PC-3 (cell line): ENCODE measurements at places on chromosomes 11 and 22. TPM values are rescaled to one million over a fixed set of nuclear protein-coding genes. Genes with fewer than 3 reads are reported as not detected.

DNA sequence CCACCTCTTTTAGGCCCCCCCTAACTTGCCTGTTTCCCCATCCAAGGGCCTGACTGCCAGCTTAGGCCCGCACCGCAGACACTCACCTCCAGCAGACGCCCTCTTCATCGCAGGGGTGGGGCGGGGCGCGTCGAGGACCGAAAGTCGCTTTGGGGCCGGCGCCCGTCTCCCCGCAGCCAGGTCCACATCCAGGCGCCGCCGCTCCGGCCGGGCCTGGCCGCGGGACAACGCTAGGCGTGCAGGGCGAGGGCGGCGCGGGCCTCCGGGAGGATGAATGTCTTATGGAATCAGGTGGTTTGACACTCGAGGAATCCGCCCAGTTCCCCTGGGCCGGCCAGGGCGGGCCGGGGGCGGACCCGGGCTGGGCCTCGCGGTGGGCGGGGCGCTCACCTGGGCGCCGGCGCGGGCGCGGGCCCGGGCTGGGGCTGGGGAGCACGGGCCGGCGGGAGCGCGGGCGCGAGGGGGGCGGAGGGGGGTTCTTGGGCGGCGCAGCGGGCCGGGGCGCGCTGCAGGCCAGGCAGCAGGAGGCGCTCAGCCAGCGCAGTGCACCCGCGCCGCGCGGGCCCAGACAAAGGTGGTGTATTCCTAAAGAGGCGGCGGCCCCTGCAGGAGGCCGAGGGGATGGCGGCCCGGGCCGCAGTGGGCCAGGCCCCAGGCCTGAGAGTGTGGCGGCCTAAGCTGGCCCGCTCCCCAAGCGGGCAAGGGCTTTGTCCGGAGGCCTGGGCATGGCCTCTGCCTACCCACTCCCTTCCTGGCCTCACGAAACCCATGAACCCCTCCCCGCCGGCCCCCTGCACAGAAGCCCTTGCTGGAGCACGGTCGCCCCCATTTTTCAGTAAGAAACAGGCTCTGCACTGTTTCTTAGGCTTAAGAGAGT is 177.6 kb downstream of the IGLL1 start:
- DNase-seq: peak; percentile 74
- no peak overlapping the region for H3K27ac ChIP-seq
- H3K4me3 ChIP-seq: peak overlapping the region; percentile 64
- H3K36me3 ChIP-seq: no peaks in the 10 kb centered on the region
- H3K27me3 ChIP-seq: no peaks in the 10 kb centered on the region

KCNA4 gene
- total RNA-seq: not detected in 2 replicates

OR6T1 gene
- not detected in 2 replicates for total RNA-seq

DNA sequence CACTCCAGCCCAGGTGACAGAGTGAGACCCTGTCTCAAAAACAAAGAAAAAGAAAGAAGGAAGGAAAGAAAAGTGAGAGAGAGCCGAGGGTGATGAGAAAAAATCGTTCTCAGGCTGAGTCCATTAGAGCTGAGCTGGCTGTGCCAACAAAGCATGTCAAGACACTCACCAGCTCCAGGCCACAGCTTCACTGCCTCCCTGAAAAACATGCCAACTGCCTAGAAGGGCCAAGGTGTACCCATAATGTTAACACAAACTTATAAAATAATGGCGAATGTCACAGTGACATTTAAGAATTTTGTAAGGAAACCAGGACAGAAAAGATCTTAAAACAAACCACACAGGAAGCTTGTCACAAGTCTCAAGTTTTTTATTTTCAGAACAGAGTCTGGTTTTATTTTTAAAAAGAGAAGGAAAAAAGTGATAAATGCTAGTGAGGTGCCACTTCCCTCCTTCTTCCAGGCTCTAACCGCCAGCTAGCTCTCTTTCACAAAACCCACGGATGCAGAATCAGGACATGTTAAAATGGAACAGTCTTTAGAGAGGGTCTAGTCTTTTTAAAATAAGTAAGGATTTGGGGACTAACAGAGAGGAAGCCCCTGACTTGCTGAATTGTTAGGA is 5.1 kb downstream of the TMEM121B start:
- no peaks in the 10 kb centered on the region for H3K27me3 ChIP-seq
- no peaks in the 10 kb centered on the region for H3K36me3 ChIP-seq
- H3K4me3 ChIP-seq: no peak overlapping the region
- peaks cover 11% of the 10 kb centered on the region for H3K4me1 ChIP-seq
- H3K27ac ChIP-seq: no peak overlapping the region
- DNase-seq: no peak

OR10A2 gene
- total RNA-seq: not detected in 2 replicates

- no peaks in the 10 kb centered on the region for H3K36me3 ChIP-seq
- no peak for DNase-seq
- H3K27me3 ChIP-seq: no peaks in the 10 kb centered on the region
- no peak overlapping the region for H3K27ac ChIP-seq
- no peak overlapping the region for H3K4me3 ChIP-seq
Observed at GRCh38 chr22:17132112-17132511, 11.0 kb upstream of the TMEM121B start.

DNA sequence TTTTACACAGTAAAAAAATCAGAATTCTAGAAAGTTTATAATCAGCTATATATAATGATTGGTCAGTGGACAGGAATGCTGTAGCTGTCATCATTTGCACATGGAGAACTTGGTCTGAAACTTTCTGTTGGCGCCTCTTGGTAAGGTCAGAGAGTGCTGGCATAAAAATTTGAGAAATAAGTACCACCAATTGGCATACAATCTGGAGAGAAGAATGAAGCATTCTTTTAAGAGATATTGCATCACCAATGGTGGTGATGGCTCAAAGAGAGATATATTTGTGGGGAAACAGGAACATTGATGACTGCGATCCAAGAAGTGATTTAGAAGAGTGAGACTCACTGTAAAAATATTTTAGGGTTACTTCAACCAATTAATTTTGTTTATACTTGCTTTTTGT is 19.8 kb upstream of the OOSP1 start:
- H3K36me3 ChIP-seq: no peaks in the 10 kb centered on the region
- H3K4me3 ChIP-seq: no peak overlapping the region
- H3K27ac ChIP-seq: peak overlapping the region; percentile 11
- H3K4me1 ChIP-seq: peaks cover 9% of the 10 kb centered on the region
- peak; percentile 31 for DNase-seq

GRCh38 chr11:111527279-111527678 is 12.7 kb downstream of the HOATZ start:
- no peak overlapping the region for H3K4me3 ChIP-seq
- H3K27me3 ChIP-seq: no peaks in the 10 kb centered on the region
- no peak for DNase-seq
- no peaks in the 10 kb centered on the region for H3K36me3 ChIP-seq

DNA sequence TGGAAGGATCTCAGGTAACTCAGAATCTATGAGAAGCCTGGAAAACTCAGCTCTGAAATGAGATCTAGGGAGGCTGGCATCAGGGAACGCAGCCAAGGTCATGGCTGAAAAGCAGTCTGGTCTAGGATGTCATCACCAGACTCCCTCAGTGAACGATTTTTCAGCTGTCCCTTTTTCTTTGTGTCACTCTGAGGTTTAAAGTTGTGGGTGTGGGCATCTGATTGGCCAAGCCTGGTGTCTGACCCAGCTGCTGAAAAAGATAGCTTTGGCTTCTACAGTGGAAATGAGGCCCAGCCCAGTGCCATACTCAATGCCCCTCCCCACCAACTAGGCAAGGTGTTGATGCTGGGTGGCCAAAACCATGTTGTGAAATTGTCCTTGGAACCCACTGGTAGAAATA is 14.5 kb downstream of the RPS3 start:
- H3K36me3 ChIP-seq: peaks cover 22% of the 10 kb centered on the region
- H3K4me1 ChIP-seq: peaks cover 15% of the 10 kb centered on the region
- no peak overlapping the region for H3K27ac ChIP-seq
- H3K4me3 ChIP-seq: no peak overlapping the region
- H3K27me3 ChIP-seq: no peaks in the 10 kb centered on the region
- no peak for DNase-seq

DNA sequence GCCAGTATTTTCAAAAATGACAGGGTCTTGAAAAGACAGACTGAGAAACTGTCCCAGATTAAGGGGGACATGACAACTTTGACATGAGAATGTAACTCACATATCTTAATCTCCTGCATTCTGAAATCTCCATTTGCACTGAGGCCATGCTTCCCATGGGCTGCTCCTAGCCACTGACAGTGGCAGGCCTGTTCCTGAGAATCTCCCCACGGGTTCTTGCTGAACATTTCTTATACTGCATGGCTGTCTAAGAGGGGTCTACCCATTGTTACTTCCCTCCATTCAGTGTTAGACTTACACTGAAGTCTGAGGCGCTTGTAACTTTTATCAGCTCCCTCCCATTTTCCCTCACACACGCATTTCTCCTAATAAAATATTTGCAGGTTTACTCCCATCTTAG is 1.5 kb downstream of the CEP295 start:
- H3K4me1 ChIP-seq: peaks cover 14% of the 10 kb centered on the region
- peaks cover 14% of the 10 kb centered on the region for H3K36me3 ChIP-seq
- no peak for DNase-seq
- peak overlapping the region; percentile 90 for H3K4me3 ChIP-seq

DNA sequence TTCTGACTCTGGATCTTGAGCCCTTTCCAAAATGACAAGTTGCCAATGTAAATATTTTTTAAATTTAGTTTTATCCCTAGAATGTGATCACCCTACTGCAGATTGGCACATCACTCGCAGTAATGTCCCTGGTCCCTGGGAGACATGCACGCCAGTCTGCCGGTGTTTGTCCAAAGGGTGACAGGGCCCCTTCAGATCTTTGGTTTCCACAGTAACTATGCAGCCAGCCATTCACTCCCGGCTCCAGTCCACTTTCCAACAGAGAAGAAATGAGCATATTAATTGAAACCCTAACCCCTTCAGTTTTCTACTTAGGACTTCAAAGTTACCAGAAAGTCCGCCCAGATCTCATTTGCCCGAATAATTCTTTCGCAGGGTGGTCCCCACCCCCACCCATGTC is 25.8 kb upstream of the RASSF10 start:
- no peak for DNase-seq
- no peak overlapping the region for H3K27ac ChIP-seq
- no peak overlapping the region for H3K4me3 ChIP-seq
- no peaks in the 10 kb centered on the region for H3K27me3 ChIP-seq

GRCh38 chr11:122646549-122647340 is 8.8 kb upstream of the UBASH3B start:
- peak; percentile 63 for DNase-seq
- H3K4me3 ChIP-seq: no peak overlapping the region
- H3K27ac ChIP-seq: peak overlapping the region; percentile 35
- H3K36me3 ChIP-seq: no peaks in the 10 kb centered on the region

DNA sequence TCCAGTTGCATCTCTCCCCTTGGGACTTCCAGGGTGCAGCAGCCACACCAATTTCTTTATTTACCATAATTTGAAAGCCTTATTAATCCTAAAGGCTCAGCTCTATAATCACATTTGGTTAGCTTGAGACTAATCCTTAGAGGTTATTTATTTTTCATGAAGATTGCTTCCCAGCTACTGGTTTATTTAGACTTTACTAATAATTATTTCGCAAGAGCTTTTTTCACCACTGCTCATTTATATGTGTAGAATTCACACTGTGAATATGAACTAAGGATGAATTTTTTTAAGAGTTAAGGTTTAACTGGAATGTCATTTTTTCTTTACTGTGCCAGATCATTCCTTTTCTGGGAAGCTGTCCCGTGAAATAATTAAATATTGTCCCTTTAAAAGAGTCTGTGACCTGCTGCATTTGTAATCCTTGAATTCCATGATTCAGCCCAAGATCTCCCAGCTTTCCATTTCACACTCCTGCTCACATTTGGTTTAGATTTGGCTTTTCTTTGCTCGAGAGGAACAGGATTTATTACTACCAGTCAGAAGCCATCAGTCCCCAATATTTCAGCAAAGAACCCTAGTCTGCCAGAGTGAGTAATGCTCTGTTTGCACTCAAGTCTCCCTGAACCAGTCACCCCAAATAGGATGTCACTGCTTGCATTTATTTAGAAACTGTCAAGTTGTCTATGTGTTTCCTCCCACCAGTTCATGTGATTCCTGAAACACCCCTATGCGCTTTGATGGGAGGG is 4.4 kb upstream of the CD44 start:
- no peak for DNase-seq
- no peaks in the 10 kb centered on the region for H3K27me3 ChIP-seq
- H3K27ac ChIP-seq: no peak overlapping the region
- no peak overlapping the region for H3K4me3 ChIP-seq

DNA sequence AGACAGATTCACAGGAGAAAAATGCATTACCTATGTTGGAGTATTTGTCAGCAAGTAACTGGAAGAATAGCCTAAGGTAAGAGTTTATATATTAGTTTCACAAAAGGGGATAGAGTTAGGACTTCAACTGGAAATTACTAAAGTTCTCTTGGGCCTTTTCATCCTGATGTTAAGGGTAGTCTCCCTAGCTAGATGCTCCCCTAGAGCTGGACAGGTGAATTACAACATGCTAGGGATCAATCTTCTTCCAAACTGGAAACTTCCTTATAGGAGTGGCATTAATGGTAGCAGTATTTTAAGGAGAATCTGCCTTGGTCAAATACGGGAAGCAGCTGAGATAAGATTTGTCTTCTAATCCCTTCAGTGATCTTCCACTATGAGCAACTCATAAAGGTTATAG is 632.8 kb upstream of the RAG2 start:
- no peak for DNase-seq
- no peaks in the 10 kb centered on the region for H3K4me1 ChIP-seq
- no peak overlapping the region for H3K27ac ChIP-seq

MED15 gene
- total RNA-seq: 55.9 and 71.3 TPM in 2 replicates

- no peak overlapping the region for H3K27ac ChIP-seq
- no peak overlapping the region for H3K4me3 ChIP-seq
- H3K4me1 ChIP-seq: no peaks in the 10 kb centered on the region
Observed at GRCh38 chr11:94866231-94866822, 98.2 kb downstream of the AMOTL1 start.

DNA sequence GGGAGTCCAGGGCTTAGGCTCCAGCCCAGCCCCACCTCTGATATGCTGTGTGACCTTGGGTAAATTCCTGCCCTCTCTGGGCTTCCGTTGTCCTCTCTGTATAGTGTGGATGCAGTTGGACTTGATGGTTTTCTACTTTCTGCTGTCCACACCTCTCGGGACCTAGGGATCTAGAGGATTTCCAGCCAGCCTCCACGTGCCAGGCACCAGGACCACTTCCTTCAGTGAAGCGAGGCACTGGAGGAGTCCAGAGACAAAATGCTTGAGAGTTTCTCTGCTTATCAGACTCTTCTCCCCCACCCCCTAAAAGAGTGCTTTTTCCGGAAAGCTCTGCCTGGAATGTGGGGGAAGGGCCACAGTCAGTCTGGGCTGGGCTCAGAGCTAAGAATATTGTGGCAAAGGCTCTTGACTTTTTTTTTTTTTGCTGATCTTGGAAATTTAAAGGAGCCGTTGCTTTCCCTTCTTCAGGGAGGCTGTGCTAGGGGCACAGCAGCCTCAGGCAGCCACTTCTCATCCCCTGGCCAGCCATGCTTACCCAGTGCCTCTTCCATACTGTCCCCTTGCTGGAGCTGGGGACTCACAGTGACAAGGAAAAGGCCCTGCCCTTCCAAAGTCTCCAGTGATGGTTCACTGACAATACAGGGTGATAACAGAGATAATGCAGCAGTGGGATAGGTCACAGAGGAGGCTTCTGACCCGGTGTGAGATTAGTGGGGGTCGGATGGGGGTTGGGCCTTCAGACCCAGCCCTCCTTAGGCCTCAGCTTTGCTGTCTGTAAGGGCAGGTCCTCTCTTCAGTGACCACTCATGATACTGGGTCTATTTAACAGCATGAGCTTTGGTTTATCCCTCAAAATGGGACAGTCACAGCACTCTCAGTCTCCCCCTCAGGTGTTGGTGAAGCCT is 2.9 kb upstream of the SERPINH1 start:
- no peaks in the 10 kb centered on the region for H3K36me3 ChIP-seq
- no peak overlapping the region for H3K27ac ChIP-seq
- DNase-seq: no peak
- H3K27me3 ChIP-seq: no peaks in the 10 kb centered on the region
- H3K4me3 ChIP-seq: no peak overlapping the region
